ENCODE measurements at places on chromosomes 12 and 14. TPM values are rescaled to one million over a fixed set of nuclear protein-coding genes. Genes with fewer than 3 reads are reported as not detected.

- no peak for DNase-seq
These were observed 11.7 kb downstream of the FIGNL2 start for GRCh38 chr12:51836827-51837173.

GRCh38 chr12:106873983-106874382, 81.7 kb upstream of the TMEM263 start:
- no peak for DNase-seq

DNA sequence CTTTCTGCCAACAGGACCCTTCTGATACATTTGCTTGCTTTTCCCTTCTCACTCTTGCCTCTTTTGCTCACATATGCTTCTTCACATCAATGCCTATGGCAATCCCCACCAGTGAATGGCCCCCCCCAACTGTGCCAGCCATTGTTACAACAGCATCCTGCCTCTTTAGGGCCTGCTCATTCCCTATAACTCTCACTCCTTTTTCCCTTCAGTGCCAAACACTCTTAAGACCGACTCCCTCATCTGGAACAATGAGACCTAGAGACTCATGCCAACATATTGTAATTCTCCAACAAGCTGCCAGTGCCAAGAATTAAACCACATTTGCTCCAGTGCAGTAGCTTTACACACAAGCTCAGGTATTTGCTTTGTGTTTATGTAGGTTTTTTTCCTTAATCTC, 189.0 kb downstream of the SOX5 start:
- DNase-seq, result no peak

The SLC39A5 gene
- polyA plus RNA-seq, result not detected

- DNase-seq, result no peak
These were observed 284.3 kb downstream of the FUT8 start for GRCh38 chr14:65696801-65697200.

GRCh38 chr14:77640756-77641533, 24.5 kb upstream of the SPTLC2 start:
- DNase-seq, result no peak

- no peak for DNase-seq
These were observed 363.4 kb upstream of the ATP2B1 start for GRCh38 chr12:90071996-90072395.

DNA sequence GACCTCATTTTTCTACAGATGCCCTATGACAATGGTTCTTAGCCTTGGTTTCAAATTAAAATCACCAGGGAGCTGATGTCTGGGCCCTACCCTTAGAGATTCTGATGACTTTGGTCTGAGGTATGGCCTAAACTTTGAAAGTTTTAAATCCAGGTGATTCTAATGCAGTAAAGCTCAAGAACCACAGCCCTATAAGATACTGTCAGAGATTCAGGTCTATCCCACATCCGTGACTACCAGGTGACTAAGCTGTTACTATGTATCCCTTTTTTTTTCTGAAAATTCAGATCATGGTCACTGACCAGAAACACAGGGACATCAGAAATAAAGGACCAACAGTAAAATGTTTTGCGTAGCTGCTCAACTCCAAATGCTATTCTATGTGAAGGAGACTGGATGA, 148.8 kb upstream of the BMP4 start:
- DNase-seq, result no peak

- no peak for DNase-seq
These were observed 7.5 kb downstream of the C14orf180 start for GRCh38 chr14:104586832-104587620.

- no peak for DNase-seq
These were observed 74.6 kb upstream of the OSBPL8 start for GRCh38 chr12:76634133-76634532.

DNA sequence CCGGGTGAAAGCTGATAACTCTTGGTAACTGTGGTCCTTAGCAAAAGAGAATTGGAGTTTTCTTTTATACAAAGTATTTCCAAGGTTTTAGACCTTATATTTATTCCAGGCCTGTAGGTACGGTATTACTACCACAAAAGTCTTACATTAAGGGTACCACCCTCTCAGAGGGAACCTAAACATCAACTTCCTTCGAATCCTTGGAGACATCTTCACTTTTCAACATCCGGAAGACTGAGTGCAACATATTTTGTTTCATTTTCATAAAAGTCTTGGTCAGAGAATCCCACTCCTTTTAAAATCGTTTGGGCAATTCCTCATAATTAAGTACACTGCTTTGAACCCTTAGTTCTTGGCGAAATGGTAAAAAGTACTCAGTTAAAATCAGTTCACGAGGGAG, 1.2 kb downstream of the CNOT2 start:
- no peak for DNase-seq

DNA sequence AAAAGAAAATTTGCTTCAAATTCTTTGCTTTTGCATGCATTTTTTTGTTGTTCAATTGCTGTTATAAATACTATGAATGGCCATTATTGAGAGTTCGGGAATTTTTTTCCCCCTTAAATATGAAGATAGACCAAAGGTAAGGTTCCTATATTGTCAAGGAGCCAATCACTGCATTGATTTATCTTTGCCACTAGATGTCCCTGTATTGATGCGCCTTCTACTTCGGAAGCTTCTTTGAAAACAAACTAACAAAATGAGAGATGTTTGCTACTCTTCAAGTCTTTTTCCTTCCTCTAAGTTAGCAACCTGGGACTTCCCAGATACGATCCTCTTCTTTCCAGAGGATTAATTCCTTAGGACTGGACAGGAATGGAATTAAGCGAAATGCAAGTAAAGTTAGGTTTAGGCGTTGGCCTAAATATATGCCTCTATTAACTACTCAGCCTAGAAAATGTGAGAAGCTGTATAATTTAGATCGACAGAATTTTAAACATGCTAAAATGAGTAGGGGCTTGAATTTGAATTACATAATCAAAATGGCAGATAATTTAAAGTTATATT, 318.1 kb downstream of the AEBP2 start:
- no peak for DNase-seq

All from AG04450 (cell line).